ENCODE measurements at places on chromosomes 12 and 14. TPM values are rescaled to one million over a fixed set of nuclear protein-coding genes. Genes with fewer than 3 reads are reported as not detected.

DNA sequence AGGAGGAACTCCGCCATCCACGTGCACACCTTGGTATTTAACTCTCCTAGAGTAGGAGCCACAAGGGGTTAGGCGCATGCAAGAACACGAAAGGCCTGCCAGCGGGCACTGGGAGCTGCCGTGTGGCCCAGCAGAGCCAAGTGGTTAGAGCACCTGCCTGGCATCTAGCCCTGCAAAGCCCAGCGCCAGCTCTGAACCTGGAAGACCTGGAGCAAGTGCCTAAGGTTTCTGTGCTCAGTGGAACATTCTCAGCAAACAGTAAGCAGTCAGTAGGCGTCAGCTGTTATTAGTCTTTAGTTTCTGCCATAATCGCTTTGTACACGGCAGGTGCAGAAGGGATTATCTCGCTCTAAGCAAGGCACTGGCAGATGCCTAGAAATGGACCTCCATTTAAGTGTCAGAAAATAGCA lies 55.4 kb downstream of the SETD3 start:
- no peak for DNase-seq

DNA sequence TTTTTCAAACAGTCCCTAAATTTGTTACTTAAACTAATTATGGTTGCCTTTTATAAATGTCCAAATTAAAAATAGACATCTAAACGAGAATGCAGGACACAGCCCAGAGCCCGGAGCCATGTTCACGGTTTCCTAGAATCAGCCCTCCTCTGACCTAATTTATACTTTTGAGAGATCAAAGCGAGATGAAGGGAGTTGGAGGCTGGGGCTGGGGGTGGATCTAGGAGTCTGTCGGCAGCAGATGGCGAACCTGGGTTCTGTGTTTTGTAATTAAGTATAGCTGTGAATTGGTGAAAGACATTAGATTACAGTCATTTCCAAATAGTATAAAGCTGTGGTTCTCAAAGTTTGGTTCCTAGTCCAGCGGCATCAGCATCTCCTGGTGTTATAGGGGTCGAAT lies 210.1 kb downstream of the SLC41A2 start:
- no peak for DNase-seq

The LIN7A gene
- 9.7 TPM for total RNA-seq

The ENDOU gene
- 0.91 TPM for total RNA-seq

The FAM186B gene
- total RNA-seq = 0.85 TPM

DNA sequence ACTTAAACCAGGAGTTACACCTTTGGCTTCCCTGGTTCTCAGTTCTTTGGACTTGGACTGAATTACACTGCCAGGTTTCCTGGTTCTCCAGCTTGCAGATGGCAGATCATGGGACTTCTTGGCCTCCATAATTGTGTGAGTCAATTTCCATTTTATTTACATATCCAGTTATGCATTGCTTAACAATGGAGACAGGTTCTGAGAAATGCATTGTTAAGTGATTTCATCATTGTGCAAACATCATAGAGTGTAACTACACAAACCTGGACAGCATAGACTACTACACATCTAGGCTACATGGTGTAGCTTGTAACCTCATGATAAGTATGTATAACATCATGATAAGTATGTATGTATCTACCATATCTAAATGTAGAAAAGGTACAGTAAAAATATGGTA lies 276.1 kb upstream of the BTG1 start:
- no peak for DNase-seq

- no peak for DNase-seq
Observed at GRCh38 chr14:36664322-36665193, 2.9 kb downstream of the PAX9 start.

The GLT1D1 gene
- 0.41 TPM for total RNA-seq
